ENCODE measurements at places on chromosomes 1 and 21.
A peak's percentile ranks its signal among the peaks of the same experiment; 100 is the strongest.

DNA sequence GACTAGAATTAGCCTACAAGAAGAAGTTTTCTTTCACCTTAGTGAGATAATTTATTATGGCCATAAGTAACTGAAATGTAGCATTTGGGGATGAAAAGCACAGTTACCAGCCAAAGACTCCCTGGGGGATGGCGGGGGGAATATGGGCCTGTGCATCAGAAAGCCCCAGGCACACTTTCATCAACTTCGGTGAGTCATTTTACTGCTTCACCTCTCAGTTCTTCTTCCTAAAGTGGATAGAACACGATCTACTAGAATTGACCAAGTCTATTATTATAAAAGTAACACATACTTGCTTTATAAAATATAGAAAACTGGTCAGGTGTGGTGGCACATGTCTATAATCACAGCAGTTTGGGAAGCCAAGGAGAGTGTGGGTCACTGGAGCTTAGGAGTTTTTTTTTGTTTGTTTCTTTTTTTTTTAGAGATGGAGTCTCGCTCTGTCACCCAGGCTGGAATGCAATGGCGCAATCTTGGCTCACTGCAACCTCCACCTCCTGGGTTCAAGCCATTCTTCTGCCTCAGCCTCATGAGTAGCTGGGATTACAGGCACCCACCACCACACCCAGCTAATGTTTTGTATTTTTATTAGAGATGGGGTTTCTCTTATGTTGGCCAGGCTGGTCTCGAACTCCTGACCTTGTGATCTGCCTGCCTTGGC is 141.8 kb downstream of the ZZZ3 start:
- no peak for DNase-seq

DNA sequence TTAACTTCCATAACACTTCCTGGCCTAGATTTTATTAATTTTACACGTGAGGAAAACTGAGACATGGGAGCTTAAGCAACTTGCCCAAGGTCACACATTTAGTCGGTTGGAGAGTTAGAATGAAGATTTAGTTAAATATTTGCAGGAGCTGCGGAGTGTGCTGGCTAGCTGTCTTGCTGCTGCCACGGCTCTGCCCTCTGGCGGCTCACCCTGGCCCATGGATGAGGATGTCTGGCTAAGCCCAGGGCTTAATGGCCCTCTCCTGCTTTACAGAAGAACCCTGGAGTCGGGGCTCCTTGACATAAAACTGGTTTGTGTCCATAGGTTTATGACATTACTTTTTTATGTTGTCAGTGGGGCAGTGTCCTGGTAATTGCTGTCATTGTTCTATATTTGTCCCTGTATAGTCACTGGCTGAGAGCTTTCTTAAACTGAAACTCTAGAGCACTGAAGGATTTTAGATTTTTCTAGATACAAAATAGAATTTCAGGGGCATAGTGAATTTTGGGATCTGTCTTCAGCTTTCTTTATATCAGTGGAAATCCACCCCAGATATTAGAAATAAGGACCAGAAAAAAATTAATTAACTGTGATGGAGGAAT is 88.9 kb upstream of the WLS start:
- no peak for DNase-seq

- peak; percentile 10 for DNase-seq
Measured at GRCh38 chr21:32921632-32922230, 104.0 kb upstream of the OLIG2 start.

DNA sequence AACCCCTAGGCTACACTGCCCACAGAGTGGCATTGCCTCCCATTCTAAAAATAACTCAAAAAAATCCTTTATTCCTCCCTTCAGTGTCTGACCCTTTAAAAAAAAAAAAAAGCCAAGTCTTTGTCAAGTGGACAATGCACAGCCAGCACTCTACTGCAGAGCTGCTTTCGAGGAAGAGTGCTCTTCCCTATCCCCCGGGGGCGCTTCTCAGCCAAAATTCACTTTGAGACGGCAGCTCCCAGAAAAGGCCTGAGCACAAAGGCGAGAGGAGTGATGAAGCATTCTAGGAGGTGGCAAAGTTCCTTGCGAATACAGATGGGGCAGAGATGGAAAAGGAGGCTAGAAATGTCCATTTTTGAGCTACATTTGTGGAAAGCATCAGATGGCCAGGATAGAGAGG is 23.3 kb downstream of the EPHA10 start:
- DNase-seq = no peak

GRCh38 chr21:34179204-34179935 is 106.0 kb downstream of the MRPS6 start:
- DNase-seq = no peak

DNA sequence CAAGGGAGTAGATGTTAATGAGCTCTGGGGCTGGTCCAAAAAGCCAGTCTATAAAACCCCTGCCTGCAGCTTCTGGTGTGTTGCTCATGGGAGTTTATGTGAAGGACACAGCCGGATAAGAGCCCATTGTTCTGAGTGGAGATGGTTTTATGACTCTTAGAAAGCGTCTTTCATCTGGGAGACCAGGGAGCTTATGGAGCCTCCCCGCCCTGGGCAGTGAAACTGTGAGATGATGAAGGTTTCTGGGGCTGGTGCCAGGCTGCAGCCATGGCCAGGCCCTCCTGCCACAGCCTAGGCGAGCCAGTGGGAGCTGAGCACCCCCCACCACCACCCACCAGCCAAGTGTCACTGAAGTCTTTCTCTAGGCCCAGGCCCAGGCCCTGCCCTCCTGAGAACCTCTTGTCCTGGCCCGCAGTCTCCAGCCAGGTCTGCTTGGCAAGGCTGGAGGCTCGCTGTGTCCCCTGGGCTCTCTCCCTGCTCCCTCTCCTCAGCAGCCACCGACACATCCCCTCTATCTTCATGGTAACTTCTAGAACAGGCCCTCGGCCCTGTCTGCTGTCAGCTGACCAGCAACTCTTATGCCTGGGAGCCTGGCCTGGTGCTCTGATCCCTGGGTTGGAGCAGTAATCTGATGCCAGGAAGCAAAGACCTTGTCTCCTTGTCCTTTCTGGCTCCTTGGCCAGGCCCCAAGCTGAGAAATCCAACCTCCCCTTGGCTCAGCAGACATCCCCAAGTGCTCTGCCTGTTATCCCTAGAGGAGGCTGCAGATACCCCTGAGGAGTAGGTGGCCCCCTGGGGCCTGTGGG is 7.6 kb upstream of the ARHGEF10L start:
- DNase-seq = no peak

DNA sequence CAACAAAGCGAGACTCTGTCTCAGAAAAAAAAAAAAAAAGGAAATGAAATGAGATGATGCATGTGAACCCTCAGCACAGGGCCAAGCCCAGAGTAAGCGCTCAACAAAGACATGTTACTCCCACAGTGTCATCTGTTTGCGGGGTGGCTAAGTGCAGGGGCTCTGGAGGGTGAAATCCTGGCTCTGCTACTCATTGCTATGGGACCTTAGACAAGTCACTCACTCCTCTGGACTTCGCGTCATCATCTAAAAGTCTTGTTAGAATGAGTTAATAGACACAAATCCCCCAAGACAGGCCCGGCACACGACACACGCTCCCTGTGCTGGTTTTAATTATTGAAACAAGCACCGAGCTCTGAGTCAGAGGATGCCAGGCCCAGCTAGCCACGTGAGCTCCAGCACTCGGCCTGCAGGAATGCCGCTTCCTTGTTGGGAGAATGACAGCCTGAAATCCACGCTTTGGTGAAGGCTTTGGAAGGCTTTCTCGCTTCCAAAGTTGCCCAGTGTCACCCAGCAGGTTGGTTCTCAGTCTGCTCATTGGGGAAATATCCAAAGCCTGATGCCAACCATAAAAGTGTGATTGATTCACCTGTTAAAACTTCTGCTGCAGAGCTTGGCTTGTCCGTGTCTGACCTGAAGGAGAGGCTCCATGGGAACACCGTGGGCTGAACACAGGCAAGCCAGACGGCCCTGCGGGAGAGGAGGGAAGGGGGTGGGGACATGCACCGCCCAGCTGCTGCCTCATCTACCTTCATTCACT is 36.7 kb upstream of the TARDBP start:
- no peak for DNase-seq

- no peak for DNase-seq
Measured at GRCh38 chr1:31836638-31837037, 20.8 kb upstream of the SPOCD1 start.

- no peak for DNase-seq
Measured at GRCh38 chr21:42641311-42642218, 11.9 kb upstream of the PDE9A start.

DNA sequence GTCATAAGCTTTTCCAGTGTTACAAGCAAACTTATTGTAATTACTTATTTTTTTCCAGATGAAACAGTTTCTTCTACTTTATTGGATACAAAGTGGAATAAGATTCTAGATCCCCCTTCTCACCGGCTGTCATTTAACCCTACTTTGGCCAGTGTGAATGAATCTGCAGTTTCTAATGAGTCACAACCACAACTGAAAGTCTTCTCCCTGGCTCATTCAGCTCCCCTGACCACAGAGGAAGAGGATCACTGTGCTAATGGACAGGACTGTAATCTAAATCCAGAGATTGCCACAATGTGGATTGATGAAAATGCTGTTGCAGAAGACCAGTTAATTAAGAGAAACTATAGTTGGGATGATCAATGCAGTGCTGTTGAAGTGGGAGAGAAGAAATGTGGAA is 95.5 kb downstream of the ZFYVE9 start:
- DNase-seq = no peak

DNA sequence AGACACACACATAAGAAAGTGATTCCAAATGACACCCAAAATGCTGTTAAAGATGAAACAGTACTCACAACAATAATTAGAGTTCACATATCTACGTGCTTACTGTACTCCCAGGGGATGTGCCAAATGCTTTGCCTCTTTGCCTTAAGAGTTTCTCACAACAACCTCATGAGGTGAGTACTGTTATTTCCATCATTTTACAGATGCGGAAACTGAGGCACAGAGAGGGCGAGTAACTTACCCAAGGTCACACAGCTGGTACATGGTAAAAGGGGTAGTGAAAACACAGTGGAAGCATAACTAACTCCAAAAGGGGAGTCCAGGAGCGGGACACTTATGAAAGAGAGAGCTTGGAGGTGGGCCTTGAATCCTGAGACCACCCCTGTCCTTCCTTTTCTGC is 171.8 kb downstream of the ACTL8 start:
- no peak for DNase-seq

DNA sequence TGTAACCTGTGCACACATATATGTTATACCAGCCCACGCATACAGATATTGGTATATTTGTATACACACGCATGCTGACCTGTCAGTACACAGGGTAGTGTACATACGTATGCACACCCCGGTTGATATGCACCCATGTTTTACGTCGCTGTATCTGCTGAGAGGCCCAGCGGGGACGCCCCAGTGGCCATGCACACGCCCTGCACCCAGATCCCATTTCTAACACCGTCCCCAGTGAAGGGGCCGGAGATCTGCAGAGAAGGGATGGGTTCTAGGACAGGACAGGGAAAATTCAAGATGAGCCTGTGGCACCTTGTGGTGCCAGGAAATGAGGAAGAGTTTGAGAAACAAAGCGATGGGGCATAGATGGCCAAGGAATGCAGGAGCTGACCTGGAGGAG is 57.2 kb upstream of the TTC34 start:
- DNase-seq = no peak

DNA sequence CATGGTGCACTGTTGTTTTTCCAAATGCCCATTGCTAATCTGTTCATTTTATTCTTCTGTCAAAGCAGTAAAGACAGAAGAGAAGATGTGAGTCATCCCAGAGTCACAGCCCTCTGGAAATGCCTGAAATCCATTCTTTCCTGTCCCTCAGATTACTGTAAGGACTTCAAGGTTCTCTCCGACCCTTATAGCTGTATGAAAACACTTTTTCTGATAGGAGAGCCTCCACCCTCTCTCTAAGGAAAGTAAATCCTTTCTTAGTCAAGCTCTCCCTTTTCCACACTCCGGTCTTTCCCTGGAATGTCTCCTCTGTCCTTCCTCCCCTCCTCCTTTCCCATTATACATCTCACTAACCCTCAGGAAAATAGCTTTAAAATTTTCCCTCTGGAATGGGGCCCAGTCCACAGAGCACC is 3.5 kb upstream of the PRDX6 start:
- no peak for DNase-seq

GRCh38 chr21:26719750-26720149 is 125.5 kb downstream of the ADAMTS1 start:
- no peak for DNase-seq

DNA sequence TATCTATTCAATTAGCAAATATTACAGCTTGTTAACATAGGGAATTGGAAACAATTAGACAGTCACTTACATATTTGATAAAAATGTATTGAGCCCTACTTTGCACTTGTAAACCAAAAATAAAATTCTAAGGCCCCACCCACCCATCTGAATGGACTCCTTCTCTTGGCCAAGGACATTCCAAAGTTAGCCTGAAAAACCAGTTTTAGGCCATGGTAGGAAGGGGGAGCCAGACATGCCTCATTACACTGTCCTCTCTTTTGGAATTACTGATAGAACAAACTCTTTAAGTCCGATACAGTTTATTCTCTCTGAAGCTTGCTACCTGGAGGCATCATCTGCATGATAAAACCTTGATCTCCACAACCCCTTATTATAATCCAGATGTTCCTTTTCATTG is 28.0 kb upstream of the TSPAN2 start:
- no peak for DNase-seq

- DNase-seq = no peak
Measured at GRCh38 chr21:14863745-14864210, 201.0 kb downstream of the NRIP1 start.

- no peak for DNase-seq
Measured at GRCh38 chr1:52628614-52629324, 4.2 kb upstream of the SHISAL2A start.

- DNase-seq = peak; percentile 98
Measured at GRCh38 chr1:92831762-92832536, at the start of gene RPL5. Gene RPL5 (plus strand): TSS chr1:92832040. CDS start chr1:92832115, 75 bp downstream.

DNA sequence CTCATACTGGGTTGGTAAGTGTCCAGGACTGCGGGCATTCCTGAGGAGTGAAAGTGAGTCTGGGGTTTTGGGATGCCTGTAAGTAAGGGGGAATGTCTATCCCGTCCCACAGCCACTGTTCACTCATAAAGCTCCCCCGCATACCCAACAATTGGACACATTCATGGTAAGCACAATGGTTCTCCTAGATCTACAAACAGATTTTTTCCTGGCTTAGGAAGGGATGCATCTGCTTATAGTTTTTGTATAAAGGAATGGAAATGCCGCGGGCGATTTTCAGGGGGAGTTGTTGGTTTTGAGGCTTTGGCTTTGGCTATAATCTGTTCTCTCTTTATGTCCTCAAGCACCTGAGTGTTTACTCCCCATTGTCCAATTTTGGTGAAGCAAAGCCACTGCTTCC is 7.1 kb downstream of the ERVH48-1 start:
- no peak for DNase-seq

- no peak for DNase-seq
Measured at GRCh38 chr21:19420565-19420964, 1017.0 kb upstream of the TMPRSS15 start.

DNA sequence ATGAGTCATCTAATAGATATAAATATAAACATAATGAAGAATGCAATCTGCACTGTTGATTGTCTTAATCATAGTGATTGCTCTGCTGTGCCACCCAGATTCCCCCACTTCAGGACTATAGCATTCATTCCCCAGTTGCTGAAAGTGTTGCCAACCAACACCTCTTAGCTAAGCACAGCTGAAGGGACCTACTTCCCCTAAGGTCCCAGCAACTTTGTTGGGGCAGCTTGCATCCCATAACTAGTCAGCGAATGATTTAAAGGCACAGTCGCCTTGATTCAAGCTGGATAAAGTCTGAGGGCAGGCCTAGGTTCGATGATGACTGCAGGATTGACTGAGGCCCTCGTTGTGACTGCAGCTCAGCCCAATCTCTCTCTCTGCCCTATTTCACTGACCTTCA is 14.3 kb upstream of the RGS1 start:
- DNase-seq = no peak

- no peak for DNase-seq
Measured at GRCh38 chr21:44529011-44529421, 11.0 kb downstream of the KRTAP10-1 start.

Data from CD8-positive, alpha-beta memory T cell (primary cell).